ENCODE measurements at places on chromosomes 6 and 20. TPM values are rescaled to one million over a fixed set of nuclear protein-coding genes. Genes with fewer than 3 reads are reported as not detected.

Gene NRN1
- 10.8 TPM for total RNA-seq

Gene GSTA3
- not detected for total RNA-seq

Gene PDCD2
- total RNA-seq = 49.4 TPM

Gene IFT52
- 17.9 TPM for total RNA-seq

Gene GJA1
- total RNA-seq = not detected

Gene BPIFB1
- total RNA-seq = not detected

Gene SLCO4A1
- 0.92 TPM for total RNA-seq

Gene CENPQ
- 5.0 TPM for total RNA-seq

Gene FOXA2
- not detected for total RNA-seq

Gene LCA5
- 0.65 TPM for total RNA-seq

Gene ME1
- 0.24 TPM for total RNA-seq

Gene LHFPL5
- not detected for total RNA-seq

Gene SYTL3
- total RNA-seq = 32.2 TPM

Gene POM121L2
- not detected for total RNA-seq

Gene GMDS
- total RNA-seq = 18.3 TPM

Gene MCHR2
- total RNA-seq = not detected

Gene MYBL2
- total RNA-seq = not detected

Gene NEDD9
- 35.4 TPM for total RNA-seq

Gene TGIF2
- 35.6 TPM for total RNA-seq

Gene WFDC10B
- not detected for total RNA-seq

Gene IRF4
- 13.0 TPM for total RNA-seq

Gene DNAAF9
- 3.5 TPM for total RNA-seq

All from naive thymus-derived CD4-positive, alpha-beta T cell (primary cell).